Astrocyte (in vitro differentiated cells and primary cell): ENCODE measurements at places on chromosomes 11 and 22. TPM values are rescaled to one million over a fixed set of nuclear protein-coding genes. Genes with fewer than 3 reads are reported as not detected.

Gene PIWIL4
- 0.59 and 0.75 TPM in 2 replicates for total RNA-seq

Gene CST6
- not detected in 2 replicates for total RNA-seq

Gene SAA4
- not detected in 2 replicates for total RNA-seq

DNA sequence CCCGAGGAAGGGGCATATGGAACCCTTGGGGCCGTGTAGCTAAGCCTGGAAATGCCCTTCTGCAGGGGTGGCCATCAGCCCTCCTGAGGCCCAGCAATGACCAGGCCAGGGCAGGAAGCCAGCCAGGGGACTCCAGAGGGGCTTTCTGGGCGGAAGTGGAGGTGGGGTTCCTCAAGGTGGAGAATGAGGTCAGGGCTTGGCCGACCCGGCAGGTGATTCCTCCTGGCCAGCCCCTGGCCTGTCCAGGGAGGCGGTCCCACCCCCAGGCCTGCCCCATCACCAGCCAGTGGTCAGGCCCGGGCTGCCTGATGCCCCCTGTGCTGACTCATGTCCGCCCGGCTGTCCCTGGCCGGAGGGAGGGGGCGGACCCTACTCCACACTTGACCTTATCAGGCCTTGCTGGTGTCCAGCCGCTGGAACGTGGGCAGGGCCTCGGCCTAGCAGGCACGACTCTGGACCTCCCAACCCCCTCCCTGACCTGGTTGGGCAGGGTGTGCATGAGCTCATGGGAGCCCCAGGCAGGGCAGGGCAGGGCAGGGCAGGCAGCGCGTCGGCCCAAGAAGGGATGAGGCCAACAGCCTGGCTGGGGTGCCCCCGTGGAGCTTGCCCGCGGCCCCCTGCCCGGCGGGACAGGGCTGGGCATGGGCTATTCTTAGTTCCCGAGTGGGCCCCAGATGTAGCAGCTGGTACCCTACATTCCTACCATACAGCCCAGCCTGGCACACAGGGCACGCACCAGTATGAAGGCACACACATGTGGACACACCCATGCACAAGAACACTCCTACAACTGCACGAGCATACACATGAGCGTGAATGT, 35.9 kb downstream of the RPL3 start:
- no peaks in the 10 kb centered on the region for H3K36me3 ChIP-seq
- H3K27me3 ChIP-seq, result no peaks in the 10 kb centered on the region
- H3K27ac ChIP-seq, result no peak overlapping the region
- no peak overlapping the region for H3K4me3 ChIP-seq
- DNase-seq, result no peak

- peaks cover 9% of the 10 kb centered on the region for H3K36me3 ChIP-seq
- H3K4me1 ChIP-seq, result no peaks in the 10 kb centered on the region
- no peak overlapping the region for H3K27ac ChIP-seq
- H3K4me3 ChIP-seq, result no peak overlapping the region
- no peak for DNase-seq
These were observed 7.6 kb downstream of the MRE11 start for GRCh38 chr11:94486068-94486467.

DNA sequence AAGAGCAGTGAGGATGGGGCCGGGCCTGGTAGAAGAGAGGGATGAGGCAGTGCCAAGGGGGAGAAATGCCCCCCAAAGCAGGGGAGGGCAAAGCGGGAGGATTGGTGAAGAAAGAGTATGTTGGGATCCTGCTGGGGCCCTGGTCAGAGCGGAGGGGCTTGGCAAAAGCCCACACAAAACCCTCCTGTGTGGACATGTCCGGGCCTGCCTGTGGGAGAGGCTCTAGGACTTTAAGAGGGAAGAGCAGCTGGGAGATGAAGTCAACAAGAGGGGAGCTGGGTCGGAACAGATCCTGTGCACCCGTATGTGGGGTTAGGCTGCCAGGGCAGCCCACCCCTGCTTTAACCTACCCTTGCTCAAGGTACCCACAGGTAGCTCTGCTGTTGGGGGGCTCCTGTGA, 25.8 kb downstream of the ART5 start:
- H3K4me1 ChIP-seq, result no peaks in the 10 kb centered on the region
- H3K4me3 ChIP-seq, result no peak overlapping the region
- H3K27ac ChIP-seq, result no peak overlapping the region
- no peaks in the 10 kb centered on the region for H3K27me3 ChIP-seq

- no peak overlapping the region for H3K4me3 ChIP-seq
- H3K27me3 ChIP-seq, result no peaks in the 10 kb centered on the region
- no peak overlapping the region for H3K27ac ChIP-seq
- H3K36me3 ChIP-seq, result no peaks in the 10 kb centered on the region
These were observed 217.0 kb downstream of the NAV2 start for GRCh38 chr11:19929655-19930054.
